ENCODE measurements at places on chromosomes 4 and X. TPM values are rescaled to one million over a fixed set of nuclear protein-coding genes. Genes with fewer than 3 reads are reported as not detected.

KDM6A gene
- 18.9 TPM for total RNA-seq

DSPP gene
- not detected for total RNA-seq

DNA sequence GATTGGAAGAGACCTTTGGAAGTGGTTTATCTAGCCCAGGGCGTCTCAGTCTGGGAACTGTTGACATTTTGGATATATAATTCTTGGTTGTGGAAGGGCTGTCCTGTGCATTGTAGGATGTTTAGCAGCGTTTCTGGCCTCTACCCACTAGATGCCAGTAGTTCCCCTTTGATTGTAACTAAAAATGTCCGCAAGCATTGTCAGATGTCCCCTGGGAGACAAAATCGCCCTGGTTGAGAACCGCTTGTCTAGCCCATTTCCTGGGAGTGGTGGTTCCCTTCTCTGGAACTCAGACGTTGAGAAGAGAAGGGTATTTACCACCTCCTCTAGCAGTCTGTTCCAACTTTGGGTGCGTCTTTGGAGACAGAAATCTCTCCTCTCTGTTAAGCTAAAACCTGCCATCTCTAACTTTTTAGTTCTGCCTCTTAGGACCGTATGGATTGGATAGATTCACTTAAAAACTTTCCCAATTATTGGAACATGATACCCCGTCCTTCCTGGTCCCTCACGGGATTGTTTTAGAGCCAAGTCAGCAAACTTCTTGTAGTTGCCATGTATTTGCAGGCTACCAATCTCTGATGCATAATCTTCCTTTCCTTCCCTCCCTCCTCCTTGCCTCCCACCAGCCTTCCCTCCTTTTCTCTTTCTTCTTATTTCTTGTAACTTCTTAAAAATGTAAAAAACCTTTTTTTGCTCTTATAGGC lies 13.9 kb downstream of the TMEM165 start:
- no peak for DNase-seq

DNA sequence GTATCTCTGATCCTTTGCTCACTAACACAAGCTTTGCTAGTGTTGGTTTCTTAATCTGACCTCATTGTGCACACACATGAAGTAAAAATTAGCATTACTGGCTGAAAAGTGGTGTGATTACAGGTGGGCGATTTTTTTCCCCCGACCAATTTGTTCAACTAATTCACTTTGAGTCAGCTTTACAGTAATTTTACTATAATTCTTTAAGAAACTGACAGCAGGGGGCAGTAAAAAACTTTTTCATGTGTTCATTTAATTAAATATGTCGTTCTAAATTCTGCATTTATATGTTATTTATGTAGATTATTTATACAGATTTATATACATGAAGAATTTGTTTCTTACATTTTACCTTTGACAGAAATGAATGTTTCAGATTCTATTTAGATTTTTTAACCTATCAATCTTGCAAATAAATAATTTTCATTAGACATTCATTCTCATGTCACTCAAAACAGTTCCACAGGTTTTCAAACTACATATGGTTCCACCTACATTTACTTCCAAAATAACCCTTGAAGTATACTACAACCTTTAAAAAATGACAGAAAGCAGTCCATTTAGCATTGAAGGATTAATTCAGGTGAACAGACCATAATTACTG lies 17.5 kb downstream of the PALLD start:
- DNase-seq = no peak

DNA sequence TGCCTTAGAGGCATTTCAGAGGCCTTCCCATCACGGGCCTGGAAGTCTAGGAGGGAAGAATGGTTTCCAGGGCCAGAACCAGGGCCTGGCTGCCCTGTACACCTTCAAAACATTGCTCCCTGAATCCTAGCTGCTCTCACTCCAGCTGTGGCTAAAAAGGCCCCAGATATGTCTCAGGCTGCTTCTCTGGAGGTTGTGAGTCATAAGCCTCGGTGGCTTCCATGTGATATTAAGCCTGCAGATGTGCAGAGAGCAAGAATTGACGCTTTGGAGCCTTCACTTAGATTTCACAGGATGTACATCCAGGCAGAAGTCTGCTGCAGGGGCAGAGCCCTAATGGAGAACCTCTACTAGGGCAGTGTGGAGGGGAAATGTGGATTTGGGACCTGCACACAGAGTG lies 502.5 kb downstream of the GRXCR1 start:
- no peak for DNase-seq
